ENCODE measurements at places on chromosomes 12 and 14.

DNA sequence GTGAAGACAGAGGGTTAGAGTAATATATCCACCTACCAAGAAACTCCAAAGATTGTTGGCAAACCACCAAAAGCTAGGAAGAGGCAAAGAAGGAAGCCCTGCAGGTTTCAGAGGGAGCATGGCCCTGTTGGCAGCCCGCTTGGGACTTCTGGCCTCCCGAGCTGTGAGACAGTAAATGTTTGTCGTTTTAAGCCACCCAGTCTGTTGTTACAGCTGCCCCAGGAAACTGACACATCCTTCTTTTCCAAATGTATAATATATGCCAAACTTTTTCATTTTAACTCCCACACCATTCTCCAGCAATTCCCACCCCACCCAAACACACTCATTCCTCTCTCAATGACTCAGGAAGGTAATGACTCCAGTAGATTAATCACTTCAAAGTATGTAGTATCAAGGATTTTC lies 74.0 kb downstream of the RPS29 start:
- DNase-seq = no peak

DNA sequence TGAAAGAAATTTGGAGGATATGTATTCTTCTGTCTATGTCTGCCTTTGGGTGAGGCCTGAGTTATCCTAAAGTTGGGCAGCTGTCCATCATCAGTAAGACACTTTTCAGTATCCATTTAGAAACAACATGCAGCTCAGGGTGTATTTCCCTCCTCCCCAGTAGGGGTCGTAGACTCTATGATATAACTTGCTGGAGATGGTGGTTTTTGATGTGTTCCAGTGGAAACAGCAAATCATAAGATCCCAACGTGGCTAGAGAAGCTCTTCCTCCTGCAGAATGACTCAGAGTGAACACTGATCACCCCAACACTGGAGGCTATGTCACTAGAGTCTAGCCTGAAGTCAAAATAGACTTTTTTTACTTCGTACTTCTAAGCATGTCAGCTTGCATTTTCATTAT lies 331.6 kb upstream of the STXBP6 start:
- DNase-seq = no peak

- DNase-seq = no peak
Measured at GRCh38 chr12:52486166-52487105, 6.6 kb downstream of the KRT6A start.

GRCh38 chr12:106227641-106228319 lies 20.0 kb downstream of the CKAP4 start:
- DNase-seq = no peak

DNA sequence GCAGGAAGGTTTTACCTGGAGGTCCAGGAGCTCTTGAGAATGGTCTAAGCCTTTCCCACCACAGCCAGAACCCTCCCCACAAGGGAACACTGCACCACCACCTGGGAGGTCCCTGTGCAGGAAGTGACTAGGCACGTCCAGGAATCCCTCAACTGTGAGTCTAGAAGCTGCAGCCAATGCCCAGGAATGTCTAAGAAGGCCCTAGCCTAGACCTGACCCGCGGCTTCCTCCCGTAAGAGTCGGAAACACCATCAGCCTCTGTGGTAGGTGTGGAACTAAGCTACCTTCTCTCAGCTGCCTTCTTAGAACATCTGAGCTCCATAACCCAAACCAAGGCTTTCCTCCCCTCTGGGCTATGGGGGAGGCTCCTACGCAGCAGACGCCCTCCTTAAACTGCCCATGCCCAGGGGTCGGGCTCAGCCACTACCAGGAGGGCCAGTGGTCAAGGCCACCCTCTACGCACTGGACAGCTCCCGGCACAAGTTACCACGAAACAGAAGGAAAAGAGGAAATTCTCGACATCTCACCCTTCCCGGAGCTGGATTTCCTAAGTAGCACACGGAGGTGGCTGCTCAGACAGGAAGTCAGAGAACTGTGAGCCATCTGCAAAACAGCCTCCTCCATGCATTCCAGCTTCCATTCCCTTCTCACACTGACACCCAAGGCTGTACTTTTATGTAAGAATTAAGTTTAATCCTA lies 25.5 kb downstream of the ZFYVE21 start:
- no peak for DNase-seq

- DNase-seq = no peak
Measured at GRCh38 chr12:63036216-63036973, 101.4 kb upstream of the PPM1H start.

- DNase-seq = no peak
Measured at GRCh38 chr12:14910090-14910915, 24.6 kb upstream of the MGP start.

DNA sequence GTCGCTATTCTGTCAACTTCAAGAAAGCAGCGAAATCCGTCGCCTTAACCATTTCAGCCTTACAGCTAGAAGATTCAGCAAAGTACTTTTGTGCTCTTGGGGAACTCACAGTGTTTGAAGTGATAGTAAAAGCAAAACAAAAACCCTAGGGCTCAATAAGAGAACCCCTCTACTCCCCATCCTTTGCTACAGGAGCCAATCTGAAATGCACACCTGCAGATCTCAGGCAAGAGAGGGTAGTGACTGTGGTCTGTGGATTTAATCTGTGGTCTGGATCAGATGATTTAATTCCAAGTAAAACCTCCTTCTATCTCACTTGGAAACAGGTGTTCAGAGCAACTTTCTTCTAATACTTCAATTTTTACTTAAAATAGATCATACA lies 422.9 kb upstream of the OR4E1 start:
- no peak for DNase-seq

DNA sequence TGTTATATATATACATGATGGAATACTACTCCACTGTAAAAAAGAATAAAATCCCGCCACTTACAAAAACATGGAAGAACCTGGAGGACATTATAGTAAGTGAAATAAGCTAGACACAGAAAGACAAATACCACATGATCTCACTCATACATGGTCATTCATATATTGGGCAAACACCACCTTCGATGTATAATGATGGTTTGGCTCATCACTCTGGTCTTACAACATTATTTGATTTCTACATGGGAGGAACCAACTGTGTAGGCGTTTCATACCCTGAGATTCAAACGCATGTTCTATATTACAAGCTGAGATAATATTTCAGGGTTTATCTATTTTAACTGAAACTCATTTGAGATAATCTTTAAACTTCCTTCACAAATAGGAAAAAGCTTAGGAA lies 48.3 kb downstream of the ABCD2 start:
- DNase-seq = no peak

GRCh38 chr12:111748151-111748672 lies 18.5 kb upstream of the ALDH2 start:
- no peak for DNase-seq

DNA sequence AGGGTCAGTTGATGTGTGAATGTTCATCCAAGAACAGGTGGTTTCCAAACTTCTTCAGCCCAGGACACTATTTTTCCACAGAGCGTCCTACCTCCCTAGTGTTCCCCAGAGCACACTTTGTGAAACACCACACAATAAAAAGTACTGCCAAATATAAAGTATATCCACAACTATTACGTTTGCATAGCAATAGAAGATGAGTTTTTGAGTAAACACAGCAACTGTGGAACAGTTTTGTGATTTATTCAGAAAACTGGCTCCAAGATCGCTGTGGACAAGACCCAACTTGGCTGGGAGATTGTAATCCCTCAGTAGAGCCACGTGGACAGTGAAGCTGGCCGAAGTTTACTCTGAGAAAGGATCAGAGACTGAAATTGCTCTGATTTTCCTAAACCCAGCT lies 14.5 kb upstream of the MAP1LC3B2 start:
- DNase-seq = no peak

DNA sequence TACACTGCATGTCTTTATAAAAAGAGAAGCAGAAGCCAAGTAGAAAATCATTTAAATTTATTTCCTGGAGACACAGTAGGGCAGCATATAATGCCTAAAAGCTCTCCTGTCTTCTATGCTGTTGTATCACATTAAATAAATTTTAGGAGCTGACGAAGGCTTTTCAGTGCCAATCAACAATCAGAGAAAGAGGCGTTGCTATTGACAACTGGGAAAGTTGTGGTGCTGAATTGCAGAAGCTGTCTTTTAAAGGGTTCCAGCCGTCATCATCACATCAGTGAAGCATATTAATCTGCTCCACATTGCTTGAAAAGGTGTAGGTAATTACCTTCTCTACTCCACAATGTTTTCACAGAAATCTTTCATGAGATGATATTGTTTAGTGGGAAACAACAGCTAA lies 103.9 kb downstream of the FSCB start:
- no peak for DNase-seq

DNA sequence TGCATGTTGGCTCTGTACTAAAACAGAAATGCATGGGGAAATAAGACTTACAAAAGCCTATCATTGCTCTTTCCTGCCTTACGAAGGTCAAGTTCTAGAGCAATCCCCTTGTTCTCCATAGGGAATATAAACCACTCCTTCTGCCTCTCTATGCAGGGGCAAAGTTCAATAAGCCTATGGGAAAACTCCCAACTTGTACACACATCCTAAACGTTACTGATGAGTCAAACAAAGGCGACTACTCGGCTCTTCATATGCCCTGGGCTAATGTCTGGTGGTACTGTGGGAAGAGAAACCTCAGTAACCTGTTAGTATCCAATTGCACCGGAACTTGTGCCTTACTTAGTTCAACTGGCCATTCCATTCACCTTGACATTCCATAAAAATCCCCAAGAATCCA lies 32.7 kb downstream of the PRMT8 start:
- DNase-seq = no peak

DNA sequence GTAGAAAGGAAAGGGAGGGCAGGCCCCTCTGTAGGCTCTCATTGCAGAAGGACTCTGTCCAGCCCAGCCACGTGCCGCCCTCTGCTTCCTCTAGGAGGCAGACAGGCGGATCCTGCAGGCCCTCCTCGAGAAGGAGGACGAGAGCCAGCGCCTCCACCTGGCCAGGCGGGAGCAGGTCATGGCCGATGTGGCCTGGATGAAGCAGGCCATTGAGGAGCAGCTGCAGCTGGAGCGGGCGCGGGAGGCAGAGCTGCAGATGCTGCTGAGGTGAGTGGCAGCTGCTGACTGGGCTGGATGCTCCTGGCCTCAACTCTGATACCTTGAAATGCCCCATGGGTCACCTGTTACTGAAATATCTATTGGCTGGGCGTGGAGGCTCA lies 10.9 kb downstream of the TCHP start:
- no peak for DNase-seq

DNA sequence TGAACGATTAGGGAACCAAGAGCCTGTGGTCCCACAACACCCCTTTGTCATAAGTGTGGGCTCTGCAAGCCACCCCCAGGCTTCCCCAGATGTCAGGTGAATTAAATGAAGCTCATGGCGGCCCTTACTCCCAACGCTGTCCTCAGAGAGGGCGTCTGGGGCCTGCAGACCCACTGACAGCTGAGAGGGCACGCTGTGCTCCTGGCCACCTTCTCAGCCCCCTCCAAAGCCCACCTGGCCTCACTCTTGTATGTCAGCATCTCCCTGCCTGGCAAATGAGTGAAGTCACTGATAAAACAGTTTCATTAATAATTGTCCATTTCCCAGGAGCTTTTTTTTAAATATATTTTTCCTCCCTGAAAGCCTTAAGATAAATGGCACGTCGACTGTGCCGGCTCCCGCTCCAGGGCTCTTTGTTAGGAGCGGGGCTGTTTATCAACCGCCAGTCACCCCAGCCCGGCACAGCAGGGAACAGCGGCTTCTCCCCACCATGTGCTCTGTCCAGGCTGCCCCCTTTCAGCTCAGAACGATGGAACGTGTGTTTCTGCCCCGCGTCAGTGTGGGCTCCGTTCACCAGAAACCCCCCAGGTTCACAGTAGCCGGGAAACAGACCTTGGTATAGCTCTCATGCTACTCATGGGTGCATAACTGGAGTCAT lies 94.7 kb upstream of the SFSWAP start:
- DNase-seq = no peak

GRCh38 chr12:57011438-57012424 lies 4.6 kb downstream of the TAC3 start:
- DNase-seq = no peak

DNA sequence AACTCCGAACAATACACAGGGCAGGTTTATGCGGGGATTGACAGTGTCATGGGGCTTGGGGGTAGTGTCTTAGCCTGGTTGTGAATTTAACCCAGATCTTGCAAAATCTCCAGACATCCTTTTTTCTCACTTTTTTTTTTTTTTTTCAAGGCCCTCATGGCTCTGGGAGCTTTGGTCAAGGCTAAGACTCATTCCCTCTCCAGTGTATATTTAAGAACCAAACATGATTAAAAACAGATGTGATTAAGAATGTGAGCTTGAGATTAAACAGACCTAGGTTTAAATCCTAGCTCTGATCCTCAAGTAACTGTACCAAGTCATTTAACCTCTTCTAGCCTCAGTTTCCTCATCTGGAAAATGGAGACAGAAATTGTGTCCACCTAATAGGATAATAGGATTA lies 151.7 kb upstream of the FUT8 start:
- DNase-seq = no peak

GRCh38 chr14:68225321-68225720 lies 405.7 kb downstream of the RAD51B start:
- DNase-seq = no peak

- DNase-seq = no peak
Measured at GRCh38 chr14:61330511-61330910, 9.1 kb downstream of the PRKCH start.

DNA sequence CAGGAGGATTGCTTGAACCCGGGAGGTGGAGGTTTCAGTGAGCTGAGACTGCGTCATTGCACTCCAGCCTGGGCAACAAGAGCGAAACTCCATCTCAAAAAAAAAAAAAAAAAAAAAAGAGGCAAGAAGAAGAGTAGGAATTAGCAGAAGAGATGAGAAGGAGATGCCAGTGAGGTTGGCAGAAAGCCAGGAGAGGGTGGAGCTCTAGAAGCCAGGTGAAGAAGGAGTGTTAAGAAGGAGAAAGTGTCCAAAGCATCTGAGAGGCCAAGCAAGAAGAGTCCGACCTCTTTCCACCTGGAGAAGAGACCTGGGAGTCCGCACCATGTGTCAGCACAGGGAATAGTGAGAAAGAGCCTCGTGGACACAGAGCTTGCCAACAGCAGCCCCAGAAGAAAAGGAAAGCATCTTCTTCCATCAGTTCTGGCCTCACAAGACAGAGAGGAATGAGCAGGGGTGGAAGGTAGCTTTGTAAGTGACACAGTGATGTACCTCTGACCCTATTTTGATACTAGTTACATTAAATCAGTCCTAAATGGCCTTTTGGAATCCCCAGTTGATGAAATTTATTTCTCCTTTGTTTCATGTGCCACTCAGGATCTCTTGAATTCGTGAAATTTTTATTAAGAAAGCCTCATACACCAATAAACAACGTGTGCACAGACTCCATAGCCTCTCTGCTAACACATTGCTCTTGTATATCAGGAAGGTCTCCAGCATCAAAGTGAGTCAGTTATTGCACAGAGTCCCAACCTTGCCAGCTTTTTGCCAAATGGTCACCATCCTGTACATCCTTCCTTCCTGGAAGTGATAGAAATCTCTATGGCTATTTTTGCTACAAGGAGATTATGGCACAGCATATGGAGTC lies 70.6 kb downstream of the SAMD4A start:
- DNase-seq = no peak

GRCh38 chr12:82069931-82070514 lies 288.2 kb downstream of the CCDC59 start:
- no peak for DNase-seq

DNA sequence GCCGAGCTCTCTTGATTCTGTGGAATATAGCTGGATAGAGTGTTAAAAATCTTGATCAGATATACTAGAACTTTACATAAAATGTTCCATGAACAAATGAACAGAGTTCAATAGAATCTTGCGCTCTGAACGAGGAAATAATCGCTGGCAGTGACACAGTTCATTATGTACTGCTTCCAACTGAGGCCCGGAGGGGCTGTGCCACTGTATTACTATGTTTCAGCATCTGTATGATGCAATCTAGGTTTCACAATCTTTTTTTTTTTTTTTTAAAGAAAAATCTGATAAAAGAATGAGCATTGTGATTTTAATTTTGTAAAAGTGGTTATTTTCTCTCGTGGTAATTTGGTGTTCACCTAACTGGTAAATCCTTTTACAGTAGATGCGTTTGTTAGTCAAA lies 77.2 kb downstream of the FERMT2 start:
- no peak for DNase-seq
